Body of pancreas (tissue), 4 donors: ENCODE measurements at places on chromosomes 2 and 18. TPM values are rescaled to one million over a fixed set of nuclear protein-coding genes. Genes with fewer than 3 reads are reported as not detected.

GRCh38 chr2:240428245-240428644 is 7.2 kb upstream of the GPC1 start:
- no peak for DNase-seq
- H3K27ac ChIP-seq, result no peak overlapping the region
- H3K4me1 ChIP-seq, result peaks cover 13% of the 10 kb centered on the region
- H3K4me3 ChIP-seq, result no peak overlapping the region
- no peaks in the 10 kb centered on the region for H3K36me3 ChIP-seq

- no peak for DNase-seq
- no peak overlapping the region for H3K4me3 ChIP-seq
- H3K36me3 ChIP-seq, result no peaks in the 10 kb centered on the region
- H3K27ac ChIP-seq, result no peak overlapping the region
- no peaks in the 10 kb centered on the region for H3K27me3 ChIP-seq
Observed at GRCh38 chr2:157592948-157593347, 35.7 kb downstream of the ACVR1C start.

GRCh38 chr18:79367989-79368388 is 27.7 kb upstream of the NFATC1 start:
- no peaks in the 10 kb centered on the region for H3K4me1 ChIP-seq
- peaks cover 5% of the 10 kb centered on the region for H3K36me3 ChIP-seq
- no peak for DNase-seq
- no peak overlapping the region for H3K27ac ChIP-seq
- H3K4me3 ChIP-seq, result no peak overlapping the region

DNA sequence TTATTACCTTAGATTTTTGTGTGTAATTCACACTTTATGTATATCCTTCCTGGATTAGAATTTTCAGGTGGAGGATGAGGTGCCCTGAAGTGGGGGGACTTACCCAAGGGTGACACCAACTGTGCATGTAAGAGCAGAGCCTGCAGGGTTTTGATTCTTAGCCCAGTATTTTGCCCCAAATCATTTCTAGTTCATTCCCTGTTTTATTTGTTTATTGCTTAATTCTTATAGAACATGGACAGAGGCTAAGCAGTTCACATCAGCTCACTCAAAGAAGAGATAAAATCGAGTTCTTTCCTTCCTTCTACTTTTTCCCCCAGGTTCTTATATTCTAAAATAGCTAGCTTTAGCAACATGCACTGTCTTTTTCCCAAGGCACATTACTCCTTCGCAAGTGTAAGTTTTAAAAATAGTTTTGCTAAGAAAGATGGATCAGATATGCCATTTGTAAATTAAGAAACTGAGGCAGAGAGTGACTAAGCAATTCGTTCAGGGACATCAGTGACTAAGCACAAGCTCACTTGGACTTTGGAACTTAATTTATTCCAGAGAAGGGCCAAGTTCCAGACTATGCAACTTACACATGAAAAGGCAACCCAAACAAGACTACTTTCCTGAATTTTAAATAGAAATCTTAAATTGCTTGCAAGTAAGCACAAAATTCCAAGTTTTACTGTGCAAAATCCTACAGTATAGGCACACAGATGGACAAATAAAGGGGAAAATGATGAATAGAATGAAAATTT is 427.9 kb upstream of the POU3F3 start:
- no peaks in the 10 kb centered on the region for H3K27me3 ChIP-seq
- H3K4me1 ChIP-seq, result no peaks in the 10 kb centered on the region
- no peak overlapping the region for H3K27ac ChIP-seq
- DNase-seq, result no peak

The ITPRID2 gene
- 274 TPM for total RNA-seq

The CD226 gene
- total RNA-seq, result 0.33 TPM

The CDH2 gene
- 0.78 TPM for total RNA-seq
